ENCODE measurements at places on chromosomes 13 and 19.
A peak's percentile ranks its signal among the peaks of the same experiment; 100 is the strongest.

DNA sequence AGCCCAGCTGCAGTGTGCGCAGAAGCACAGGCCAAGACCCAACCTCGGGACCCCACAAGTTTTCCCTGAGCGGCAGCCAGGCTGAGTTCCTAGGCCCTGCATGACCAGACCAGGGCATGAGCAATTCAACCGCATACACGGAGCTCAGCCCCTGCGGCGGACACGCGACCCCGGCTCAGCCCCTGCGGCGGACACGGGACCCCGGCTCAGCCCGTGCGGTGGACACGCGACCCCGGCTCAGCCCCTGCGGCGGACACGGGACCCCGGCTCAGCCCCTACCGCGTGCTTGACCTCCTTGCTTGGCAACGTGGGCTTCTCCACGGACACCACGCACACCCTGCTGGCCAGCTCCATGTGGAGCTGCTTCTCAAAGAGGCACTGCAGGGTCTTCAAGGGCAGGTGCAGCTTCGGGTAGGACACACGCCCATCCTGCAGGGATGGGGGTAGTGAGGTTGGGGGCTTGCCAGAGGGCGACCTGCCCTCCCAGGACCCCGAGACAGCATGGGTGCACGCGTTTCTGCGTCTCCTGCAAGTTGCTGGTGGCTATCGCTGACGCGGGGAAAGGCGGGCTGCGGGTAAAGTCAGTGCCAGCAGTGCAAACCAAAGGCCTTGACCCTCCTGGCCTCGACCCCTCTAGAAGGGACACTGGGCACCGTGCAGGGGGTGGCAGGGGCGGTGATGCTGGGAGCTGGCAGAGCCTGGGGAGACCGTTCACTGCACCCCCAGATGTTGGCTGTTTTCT is 10.0 kb downstream of the POLRMT start:
- DNase-seq = no peak

- no peak for DNase-seq
Observed at GRCh38 chr19:52237197-52237596, 32.2 kb upstream of the ZNF766 start.

DNA sequence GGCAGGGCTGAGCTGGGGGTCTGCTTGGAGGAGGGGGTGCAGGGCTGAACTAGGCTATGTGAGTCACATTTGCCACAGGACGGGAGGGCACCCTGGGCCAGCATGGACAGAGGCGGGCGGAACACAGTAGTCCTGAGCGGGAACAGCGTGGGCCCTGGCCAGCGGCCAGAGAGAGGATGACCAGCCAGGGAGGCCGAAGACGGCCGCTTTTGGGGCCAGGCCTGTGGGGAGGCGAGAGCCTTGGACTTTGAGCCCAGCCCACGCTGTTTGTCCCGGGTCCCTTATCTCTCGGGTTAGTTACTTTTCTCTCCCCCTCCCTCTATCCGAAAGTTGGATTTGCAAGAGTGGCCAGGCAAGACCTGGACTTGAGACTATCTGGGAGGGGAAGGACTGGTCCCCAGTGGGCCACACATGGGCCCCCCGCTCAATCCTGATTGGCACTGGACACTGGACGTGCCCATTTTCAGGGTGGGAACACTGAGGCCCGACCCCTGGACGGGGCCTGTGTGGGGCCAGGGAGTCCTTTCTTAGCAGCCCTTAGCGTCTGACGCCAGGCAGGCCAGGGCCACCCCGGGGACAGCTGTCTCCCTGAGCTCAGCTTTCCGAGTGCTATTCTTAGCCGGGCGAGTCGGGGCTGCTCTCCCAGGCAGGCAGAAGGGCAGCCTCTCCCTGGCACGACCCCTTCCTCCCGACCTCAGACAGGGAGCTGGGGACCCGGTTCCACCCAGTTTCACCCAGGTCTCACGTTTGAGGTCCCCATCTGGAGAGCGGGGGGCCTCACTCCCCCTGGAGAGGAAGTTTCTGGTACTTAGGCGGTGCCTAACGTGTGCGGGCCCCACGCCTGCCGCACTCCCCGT is 833 bp downstream of the GAMT start:
- DNase-seq = no peak

- no peak for DNase-seq
Observed at GRCh38 chr13:82822935-82823334, 1059.3 kb downstream of the SLITRK1 start.

DNA sequence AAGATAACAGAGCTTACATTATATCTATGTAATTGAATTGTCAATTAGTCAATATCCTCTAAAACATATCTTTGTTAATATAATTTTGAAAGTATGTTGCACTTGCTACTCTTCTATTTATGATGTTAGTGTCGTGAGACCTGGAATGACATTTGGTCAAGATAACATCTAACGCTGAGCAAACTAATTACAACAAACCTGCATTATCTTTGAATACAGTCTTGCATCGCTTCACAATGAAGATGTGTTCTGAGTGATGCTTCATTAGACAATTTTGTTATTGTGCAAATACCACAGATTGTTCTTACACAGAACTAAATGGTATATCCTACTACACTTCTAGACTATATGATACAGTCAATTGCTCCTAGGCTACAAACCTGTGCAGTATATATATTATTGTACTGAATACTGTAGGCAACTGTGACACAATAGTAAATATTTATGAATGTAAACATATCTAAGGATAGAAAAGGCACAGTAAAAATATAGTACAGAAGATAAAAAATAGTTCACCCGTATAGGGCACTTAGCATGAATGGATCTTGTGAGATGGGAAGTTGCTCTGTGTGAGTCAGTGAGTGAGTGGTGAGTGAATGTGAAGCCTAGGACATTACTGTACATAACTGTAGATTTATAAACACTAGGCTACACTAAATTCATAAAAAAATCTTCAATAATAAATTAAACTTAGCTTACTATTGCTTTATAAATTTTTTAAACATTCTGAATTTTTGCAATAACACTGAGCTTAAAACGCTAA is 1773.8 kb downstream of the PCDH9 start:
- no peak for DNase-seq

- no peak for DNase-seq
Observed at GRCh38 chr19:617551-618246, 15.6 kb downstream of the POLRMT start.

- DNase-seq = no peak
Observed at GRCh38 chr19:17686023-17686521, 2.1 kb downstream of the UNC13A start.

- DNase-seq = no peak
Observed at GRCh38 chr13:80463673-80464352, 122.9 kb upstream of the SPRY2 start.

GRCh38 chr13:44810061-44810840 is 179.0 kb downstream of the NUFIP1 start:
- DNase-seq = no peak

GRCh38 chr13:85806553-85807175 is 7.4 kb upstream of the SLITRK6 start:
- no peak for DNase-seq

- no peak for DNase-seq
Observed at GRCh38 chr19:30001301-30001700, 59.3 kb downstream of the URI1 start.

DNA sequence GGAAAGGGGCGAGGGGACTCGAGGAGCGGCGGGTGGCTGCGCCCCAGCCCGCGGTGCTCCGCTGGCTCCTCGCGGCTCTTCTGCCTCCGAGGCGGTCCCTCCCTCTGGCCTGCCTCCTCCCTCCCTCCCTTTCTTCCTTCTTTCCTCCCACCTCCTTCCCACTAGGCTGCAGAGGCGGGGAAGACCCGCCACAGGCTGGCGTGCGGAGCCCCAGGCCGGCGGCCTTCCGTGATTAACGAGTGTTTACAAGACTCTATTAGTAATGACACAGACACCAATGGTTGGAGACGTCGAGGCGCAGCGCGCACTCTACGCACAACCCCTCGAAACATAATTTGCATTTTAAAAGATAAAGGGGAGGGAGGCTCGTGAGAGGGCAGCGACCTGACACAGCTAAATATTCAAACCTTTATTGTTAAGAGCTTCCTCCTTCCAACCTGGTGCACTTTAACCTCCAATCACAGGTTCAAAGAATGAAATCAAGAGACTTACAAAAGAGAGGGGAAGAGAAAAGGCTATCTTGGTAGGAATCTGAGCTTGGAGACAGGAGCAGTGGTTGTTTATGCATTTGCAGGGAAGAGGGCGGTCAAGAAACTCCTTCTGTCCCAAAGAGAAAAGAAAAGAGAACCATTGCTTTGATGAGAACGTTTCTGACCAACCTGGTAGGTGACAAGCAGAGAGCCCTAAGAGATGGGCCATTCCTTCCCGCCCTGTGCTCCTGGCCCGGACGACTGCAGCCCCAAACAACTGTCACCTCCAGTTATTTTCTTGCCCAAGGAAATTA is at the start of gene CDX2:
Gene CDX2, minus strand, starts transcription at position 234 of the 784 bp plus-strand sequence. CDS start 309 bp downstream, outside the sequence.
- no peak for DNase-seq

DNA sequence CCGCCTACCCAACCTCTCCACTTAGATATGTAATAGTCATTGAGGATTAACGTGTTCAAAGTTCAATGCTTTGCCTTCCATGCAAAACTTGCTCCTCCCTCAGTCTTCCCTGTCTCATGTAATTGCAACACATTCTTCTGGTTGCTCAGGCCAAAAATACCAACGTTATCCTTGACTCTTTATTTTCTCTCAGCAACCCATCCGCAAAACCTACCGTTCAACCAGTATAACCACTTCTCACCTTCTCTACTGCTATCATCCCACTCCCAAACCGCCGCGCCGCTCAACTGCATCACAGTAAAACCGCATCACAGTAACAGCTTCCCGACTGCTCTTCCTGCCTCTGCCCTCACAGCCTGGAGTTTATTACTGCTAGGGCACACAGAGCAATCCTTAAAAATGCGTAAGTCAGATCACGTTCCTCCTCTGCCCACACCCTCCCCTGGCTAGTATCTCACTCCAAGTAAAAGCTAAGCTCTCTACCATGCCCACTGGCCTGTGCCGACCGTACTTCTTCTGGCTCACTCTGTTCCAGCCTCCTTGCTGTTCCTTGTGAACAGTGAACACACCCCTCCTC is 8.2 kb downstream of the MTIF3 start:
- DNase-seq = peak; percentile 27
